ENCODE measurements at places on chromosomes 12 and 14.

DNA sequence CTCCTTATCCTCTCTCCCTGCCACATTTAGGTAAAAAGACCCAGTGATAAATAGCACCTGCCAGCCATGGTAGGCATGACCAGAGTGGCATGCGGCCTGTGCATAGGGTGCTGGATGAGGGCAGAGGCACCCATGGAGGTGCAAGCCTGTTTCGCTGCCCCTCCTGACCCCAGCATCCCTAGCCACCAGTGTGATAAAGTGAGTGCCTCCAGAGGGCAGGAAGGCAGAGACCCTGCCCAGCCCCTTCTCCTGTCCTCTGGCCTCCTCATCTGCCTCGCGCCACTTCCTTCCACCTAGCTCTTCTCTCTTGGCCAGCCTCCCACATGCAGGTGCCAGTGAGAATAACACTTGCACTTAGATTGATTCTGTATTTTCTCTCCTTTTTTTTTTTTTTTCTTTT is 108.3 kb upstream of the FUT8 start:
- H3K4me1 ChIP-seq, result peaks cover 45% of the 10 kb centered on the region
- no peaks in the 10 kb centered on the region for H3K36me3 ChIP-seq
- H3K27me3 ChIP-seq, result no peaks in the 10 kb centered on the region
- DNase-seq, result no peak

DNA sequence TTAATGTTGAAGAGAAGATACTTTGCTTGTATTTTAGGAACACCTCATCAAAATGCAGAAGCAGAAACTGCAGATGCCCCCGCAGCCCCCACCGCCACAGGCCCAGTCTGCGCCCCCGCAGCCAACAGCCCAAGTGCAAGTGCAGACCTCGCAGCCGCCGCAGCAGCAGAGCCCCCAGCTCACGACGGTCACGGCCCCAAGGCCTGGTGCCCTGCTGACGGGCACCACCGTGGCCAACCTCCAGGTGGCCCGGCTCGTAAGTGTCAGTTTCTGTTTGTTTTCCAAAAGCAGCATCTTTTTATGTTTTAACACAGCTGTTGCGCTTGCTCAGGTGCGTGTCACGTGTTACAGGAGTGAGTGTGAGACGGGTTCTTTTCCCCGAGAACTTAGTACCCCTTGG is 79.5 kb downstream of the DDX51 start:
- no peak overlapping the region for H3K4me3 ChIP-seq
- H3K27me3 ChIP-seq, result no peaks in the 10 kb centered on the region
- H3K36me3 ChIP-seq, result peaks cover 44% of the 10 kb centered on the region
- no peaks in the 10 kb centered on the region for H3K4me1 ChIP-seq
- DNase-seq, result no peak

DNA sequence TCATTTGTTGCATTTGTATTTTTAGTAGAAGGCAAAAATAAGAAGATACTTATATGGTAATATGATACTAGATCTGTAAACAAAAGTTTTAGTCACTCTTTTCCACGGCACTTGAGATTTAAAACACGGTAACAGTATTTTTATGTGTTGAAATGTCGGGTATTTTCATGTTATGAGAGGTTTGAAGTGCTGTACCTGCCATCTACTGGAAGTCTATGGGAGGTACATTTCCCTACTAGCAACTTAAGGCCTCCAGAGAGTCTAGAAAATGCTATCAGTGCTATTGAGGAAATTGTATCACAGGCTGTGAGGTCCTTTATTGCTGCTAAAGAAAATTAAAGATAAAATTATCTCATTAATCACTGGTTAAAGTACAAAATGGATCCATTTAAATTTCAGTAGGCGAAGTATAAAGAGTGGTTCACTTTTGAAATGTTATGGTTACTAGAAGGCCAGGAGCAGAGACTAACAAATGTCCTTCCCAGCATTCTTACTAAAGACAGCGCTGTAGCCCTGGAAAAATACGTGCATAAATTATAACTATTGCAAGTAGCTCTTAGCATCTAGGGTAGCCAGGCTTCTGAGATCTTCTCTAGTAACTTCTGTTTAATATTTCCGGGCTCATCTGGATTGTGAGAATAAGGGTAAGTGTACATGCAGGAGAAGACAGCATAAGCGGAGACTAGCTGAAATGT is 77.6 kb upstream of the PRKD1 start:
- H3K36me3 ChIP-seq, result no peaks in the 10 kb centered on the region
- no peak overlapping the region for H3K4me3 ChIP-seq
- H3K27ac ChIP-seq, result no peak overlapping the region
- H3K27me3 ChIP-seq, result no peaks in the 10 kb centered on the region

DNA sequence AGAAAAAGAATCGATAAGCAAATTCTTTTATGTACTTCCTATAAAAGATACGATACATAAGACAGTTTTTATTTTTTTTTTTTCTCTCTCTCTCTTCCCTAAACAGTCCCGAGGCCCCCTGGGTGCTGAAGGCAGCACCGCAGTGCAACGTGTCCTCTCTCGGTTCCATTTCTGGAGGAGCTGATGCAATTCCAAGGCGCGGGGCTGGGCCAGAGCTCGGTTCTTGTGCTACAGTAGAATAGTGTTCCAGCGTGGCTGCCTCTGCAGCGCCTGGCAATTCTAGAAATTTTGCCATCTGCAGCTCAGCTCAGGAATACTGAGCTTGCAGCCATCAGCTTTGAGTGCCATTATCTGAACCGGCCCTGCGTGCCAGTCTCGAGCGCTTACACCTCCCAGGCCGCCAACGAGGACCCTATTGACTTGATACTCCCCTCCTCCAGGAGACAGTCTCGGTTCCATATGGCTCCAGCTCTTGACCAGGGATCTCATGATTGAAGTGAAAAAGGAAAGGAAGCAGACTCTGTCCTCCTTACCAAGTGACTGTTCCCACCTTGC is 630 bp downstream of the ALDH1L2 start:
- H3K4me1 ChIP-seq, result peaks cover 25% of the 10 kb centered on the region
- H3K27me3 ChIP-seq, result no peaks in the 10 kb centered on the region
- peak; percentile 74 for DNase-seq
- H3K4me3 ChIP-seq, result peak overlapping the region; percentile 40
- no peaks in the 10 kb centered on the region for H3K36me3 ChIP-seq

- DNase-seq, result no peak
- no peaks in the 10 kb centered on the region for H3K27me3 ChIP-seq
- H3K4me1 ChIP-seq, result no peaks in the 10 kb centered on the region
- no peak overlapping the region for H3K27ac ChIP-seq
- no peaks in the 10 kb centered on the region for H3K36me3 ChIP-seq
These were observed 246.7 kb downstream of the DACT1 start for GRCh38 chr14:58884442-58884841.

GRCh38 chr12:104722601-104723534 is 235.2 kb downstream of the SLC41A2 start:
- no peaks in the 10 kb centered on the region for H3K27me3 ChIP-seq
- no peaks in the 10 kb centered on the region for H3K4me1 ChIP-seq
- H3K36me3 ChIP-seq, result no peaks in the 10 kb centered on the region
- H3K4me3 ChIP-seq, result no peak overlapping the region
- no peak for DNase-seq

GRCh38 chr14:68705741-68706283 is 87.1 kb downstream of the ZFP36L1 start:
- H3K36me3 ChIP-seq, result no peaks in the 10 kb centered on the region
- H3K4me1 ChIP-seq, result peaks cover 18% of the 10 kb centered on the region
- no peak overlapping the region for H3K4me3 ChIP-seq
- H3K27ac ChIP-seq, result no peak overlapping the region

DNA sequence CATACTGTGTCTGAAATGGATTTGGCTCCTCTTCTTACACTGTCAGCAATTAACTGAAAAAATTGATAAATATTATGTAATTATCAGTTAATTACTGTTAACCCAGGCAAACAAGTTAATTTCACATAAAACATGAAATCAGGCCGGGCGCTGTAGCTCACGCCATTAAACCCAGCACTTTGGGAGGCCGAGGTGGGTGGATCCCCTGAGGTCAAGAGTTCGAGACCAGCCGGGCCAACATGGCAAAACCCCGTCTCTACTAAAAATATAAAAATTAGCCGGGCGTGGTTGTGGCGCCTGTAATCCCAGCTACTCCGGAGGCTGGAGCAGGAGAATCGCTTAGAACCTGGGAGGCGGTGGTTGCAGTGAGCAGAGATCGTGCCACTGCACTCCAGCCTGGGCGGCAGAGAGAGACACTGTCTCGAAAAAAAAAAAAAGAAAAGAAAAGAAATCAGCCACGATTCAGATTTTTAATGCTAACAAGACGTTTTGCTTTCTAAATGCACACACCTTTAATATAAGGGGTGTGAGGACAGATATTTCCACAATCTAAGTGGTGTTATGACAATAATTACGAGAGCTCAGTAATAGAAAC is 473 bp upstream of the TMEM19 start:
- H3K27me3 ChIP-seq, result no peaks in the 10 kb centered on the region
- no peak for DNase-seq
- H3K27ac ChIP-seq, result peak overlapping the region; percentile 79
- H3K4me3 ChIP-seq, result peak overlapping the region; percentile 29

DNA sequence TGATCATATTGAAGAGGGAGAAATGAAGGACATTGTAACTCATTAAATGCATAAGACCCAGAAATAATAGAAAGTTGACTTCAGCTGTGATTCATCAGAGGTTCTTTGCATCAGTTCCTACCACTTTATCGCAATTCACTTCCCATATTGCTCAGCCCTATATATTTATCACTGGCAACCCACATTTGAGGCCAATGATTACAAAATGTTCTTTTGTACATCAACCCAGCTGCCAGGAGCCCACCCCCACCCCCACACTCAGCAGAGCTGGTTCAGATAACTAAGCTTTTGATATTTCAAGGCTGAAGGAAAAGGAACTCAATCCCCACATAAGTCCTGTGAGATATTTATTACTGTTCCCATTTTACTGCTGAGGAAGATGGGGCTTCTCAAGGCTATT is 51.2 kb upstream of the TMPO start:
- H3K4me3 ChIP-seq, result no peak overlapping the region
- peak overlapping the region; percentile 6 for H3K27ac ChIP-seq
- H3K27me3 ChIP-seq, result no peaks in the 10 kb centered on the region
- no peak for DNase-seq
- peaks cover 13% of the 10 kb centered on the region for H3K4me1 ChIP-seq

Measured in body of pancreas (tissue), 4 donors.